Right atrium auricular region (tissue), 2 donors: ENCODE measurements at places on chromosomes 7 and 10. TPM values are rescaled to one million over a fixed set of nuclear protein-coding genes. Genes with fewer than 3 reads are reported as not detected.
A peak's percentile ranks its signal among the peaks of the same experiment; 100 is the strongest.

- peak; percentile 48 for DNase-seq
Observed at GRCh38 chr7:64300641-64301405, 12.9 kb upstream of the ZNF736 start.

Gene PNLIPRP1
- total RNA-seq, result not detected

Gene GRM3
- total RNA-seq, result not detected

DNA sequence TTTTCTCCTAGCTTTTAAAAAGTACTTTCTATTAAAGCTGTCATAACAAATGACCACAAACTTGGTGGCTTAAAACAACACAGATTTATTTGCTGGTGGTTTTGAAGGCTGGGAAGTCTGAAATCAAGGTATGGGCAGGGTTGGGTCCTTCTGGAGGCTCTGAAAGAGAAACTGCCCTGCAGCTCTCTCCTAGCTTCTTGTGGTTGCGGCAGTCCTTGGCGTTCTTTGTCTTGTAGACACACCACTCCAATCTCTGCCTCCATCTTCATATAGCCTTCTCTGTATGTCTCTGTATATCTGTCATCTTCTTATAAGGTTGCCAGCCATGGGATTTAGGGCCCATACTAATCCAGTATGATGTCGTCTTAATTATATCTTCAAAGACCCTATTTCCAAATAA is 79.4 kb upstream of the PRR15 start:
- no peak for DNase-seq

Gene CLDN3
- not detected for total RNA-seq

DNA sequence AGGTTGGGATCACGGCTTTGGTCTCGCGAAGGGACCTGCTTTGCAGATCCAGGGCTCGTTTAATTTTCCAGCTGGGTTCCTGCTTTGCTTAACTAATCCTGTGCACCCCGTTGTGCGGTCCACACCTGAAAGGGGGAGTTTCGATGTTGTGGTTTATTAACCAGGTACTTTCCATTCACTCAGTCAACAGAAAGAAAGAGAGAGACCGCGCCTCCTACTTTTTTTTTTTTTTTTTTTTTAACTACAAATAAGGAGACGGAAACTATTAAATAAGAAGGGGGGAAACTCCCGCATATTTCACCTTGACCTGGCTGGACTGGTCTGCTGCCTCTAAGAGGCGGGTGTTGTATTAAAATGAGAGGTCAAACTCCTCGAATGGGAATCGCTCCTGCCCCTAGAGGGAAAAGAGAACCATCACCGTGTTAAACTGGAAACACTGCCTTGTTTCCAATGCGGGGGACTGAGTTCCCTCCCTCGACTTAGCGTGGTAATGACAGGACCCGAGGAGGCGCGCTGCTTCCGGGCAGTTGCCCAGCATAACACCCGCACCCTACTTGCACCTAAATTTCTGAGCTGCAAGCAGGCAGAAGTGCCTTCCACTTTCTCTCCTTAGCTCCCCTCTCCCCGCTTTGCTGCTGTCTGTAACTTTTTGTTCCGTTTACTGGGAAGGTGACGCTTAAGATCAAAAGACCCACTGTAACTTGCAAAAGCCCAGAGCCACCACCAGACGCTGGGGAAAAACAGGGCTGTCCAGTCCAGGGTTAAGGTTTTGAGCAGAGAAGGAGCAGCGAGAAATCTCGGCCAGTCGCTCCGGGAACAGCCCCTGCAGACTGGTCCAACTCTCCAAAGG is 1.1 kb upstream of the ITGB8 start:
- DNase-seq, result peak; percentile 66

- DNase-seq, result no peak
Observed at GRCh38 chr7:121355574-121355973, 26.8 kb downstream of the WNT16 start.

- peak; percentile 53 for DNase-seq
Observed at GRCh38 chr7:30970594-30971094, 6.9 kb downstream of the GHRHR start.

GRCh38 chr10:125056161-125057132 is 103.9 kb downstream of the CTBP2 start:
- DNase-seq, result no peak

DNA sequence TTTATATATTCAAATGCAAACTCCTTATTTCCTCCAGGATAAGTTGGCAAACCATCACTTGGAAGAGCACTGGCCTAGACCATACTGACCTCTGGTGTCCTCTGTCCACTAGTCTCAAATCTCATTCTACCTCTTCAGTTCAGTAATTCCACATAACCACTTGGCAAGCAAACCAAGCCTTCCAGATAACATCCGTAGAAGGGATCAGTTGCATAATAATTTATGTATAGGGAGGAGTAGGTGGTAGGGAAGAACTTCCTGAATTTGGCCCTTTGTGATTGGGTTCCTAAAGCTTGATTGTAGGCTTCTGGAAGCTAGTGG is 55.0 kb downstream of the WAC start:
- DNase-seq, result no peak

DNA sequence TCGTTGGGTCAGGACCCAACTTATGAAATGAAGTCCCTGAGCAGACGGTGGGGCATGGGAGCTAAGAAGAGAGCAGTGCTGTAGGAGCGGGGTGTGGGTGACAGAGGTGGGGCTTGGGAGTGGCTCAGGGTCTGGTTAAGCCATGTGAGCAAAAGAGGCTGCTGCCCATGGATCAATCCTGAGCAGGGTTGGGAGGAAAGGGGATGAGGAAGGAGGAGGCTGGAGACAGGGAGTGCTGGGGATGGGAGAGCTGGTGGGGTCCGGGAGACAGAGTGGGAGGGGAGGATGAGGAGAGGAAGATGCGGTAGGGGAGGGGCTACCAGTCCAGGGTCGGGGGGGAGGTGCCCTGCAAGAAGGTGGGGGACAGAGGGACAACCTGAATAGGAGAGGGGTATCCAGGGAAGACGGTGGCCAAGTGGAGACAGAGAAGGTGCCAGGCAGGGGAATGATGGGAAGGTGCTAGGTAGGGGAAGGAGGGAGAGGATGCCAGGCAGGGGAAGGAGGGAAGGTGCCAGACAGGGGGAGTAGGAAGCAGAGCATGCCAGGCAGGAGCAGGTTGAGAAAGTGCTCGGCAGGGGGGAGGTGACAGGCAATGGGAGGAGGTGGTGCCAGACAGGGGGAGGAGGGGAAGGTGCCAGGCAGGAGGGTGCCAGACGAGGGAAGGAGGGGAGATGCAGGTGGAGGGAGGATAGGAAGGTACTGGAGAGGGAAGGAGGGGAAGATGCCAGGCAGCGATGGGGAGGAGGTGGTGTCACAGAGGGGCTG is 27.5 kb upstream of the SMARCD3 start:
- no peak for DNase-seq

- DNase-seq, result no peak
Observed at GRCh38 chr7:99253369-99253768, 19.3 kb upstream of the MYH16 start.

Gene C10orf105
- total RNA-seq, result not detected

GRCh38 chr10:123146894-123147634 is 872 bp upstream of the HMX2 start:
- DNase-seq, result no peak

- DNase-seq, result no peak
Observed at GRCh38 chr7:64612452-64612851, 49.6 kb upstream of the ZNF680 start.

Gene KIAA1549
- total RNA-seq, result 0.85 TPM
